ENCODE measurements at places on chromosomes 5 and 9. TPM values are rescaled to one million over a fixed set of nuclear protein-coding genes. Genes with fewer than 3 reads are reported as not detected.

FBXL7 gene
- 17.2 TPM for total RNA-seq

LOX gene
- total RNA-seq, result 216 TPM

NUDT12 gene
- 4.4 TPM for total RNA-seq

OR1J2 gene
- total RNA-seq, result not detected

IFNA2 gene
- not detected for total RNA-seq

ADGRD2 gene
- not detected for total RNA-seq

ARHGEF37 gene
- total RNA-seq, result 3.2 TPM

DOCK8 gene
- total RNA-seq, result 0.34 TPM

GABRA1 gene
- total RNA-seq, result not detected

NRARP gene
- 3.4 TPM for total RNA-seq

MRRF gene
- 31.7 TPM for total RNA-seq

GHR gene
- 7.7 TPM for total RNA-seq

RECK gene
- 34.8 TPM for total RNA-seq

TAS2R1 gene
- not detected for total RNA-seq

C5orf63 gene
- 1.4 TPM for total RNA-seq

LTC4S gene
- total RNA-seq, result 34.0 TPM

LCNL1 gene
- total RNA-seq, result 2.2 TPM

PCDHA7 gene
- 0.09 TPM for total RNA-seq

OR1B1 gene
- total RNA-seq, result not detected

PDLIM4 gene
- total RNA-seq, result 27.4 TPM

CCDC152 gene
- total RNA-seq, result 1.3 TPM

CDC37L1 gene
- 19.4 TPM for total RNA-seq

SLC46A2 gene
- not detected for total RNA-seq

SLC24A2 gene
- not detected for total RNA-seq

HACD4 gene
- 3.7 TPM for total RNA-seq

TAF11L4 gene
- not detected for total RNA-seq

C6 gene
- total RNA-seq, result 10.0 TPM

FGFR4 gene
- total RNA-seq, result 5.4 TPM

IDNK gene
- 1.1 TPM for total RNA-seq

TAF11L10 gene
- not detected for total RNA-seq

ECPAS gene
- 64.5 TPM for total RNA-seq

SLC6A19 gene
- not detected for total RNA-seq

DNAJC18 gene
- total RNA-seq, result 14.5 TPM

PDZD2 gene
- total RNA-seq, result 0.09 TPM

SPATA9 gene
- total RNA-seq, result not detected

ZNF354B gene
- 7.1 TPM for total RNA-seq

OCLN gene
- 0.12 TPM for total RNA-seq

Data from pericardium fibroblast (primary cell).